T-helper 1 cell treated with Interleukin-12 subunit alpha and Interleukin-12 subunit beta and Interleukin-4 antibody, amounts not matched to agents 30 ng/mL and 1 ng/mL, for 36 hours (primary cell): ENCODE measurements at places on chromosomes 11 and 22. TPM values are rescaled to one million over a fixed set of nuclear protein-coding genes. Genes with fewer than 3 reads are reported as not detected.

Gene LDHAL6A
- total RNA-seq: 0.07 TPM in 1 of 2 replicates, not detected in the other

Gene PHF21B
- total RNA-seq: 0.51 TPM in 1 of 2 replicates, not detected in the other

Gene C11orf58
- 118 and 130 TPM in 2 replicates for total RNA-seq

Gene MYBPC3
- not detected in 2 replicates for total RNA-seq
